IPS DF 19.7 (cell line): ENCODE measurements at places on chromosomes 1 and 21.

GRCh38 chr1:10431070-10431730, 967 bp downstream of the CENPS start:
- DNase-seq, result no peak

DNA sequence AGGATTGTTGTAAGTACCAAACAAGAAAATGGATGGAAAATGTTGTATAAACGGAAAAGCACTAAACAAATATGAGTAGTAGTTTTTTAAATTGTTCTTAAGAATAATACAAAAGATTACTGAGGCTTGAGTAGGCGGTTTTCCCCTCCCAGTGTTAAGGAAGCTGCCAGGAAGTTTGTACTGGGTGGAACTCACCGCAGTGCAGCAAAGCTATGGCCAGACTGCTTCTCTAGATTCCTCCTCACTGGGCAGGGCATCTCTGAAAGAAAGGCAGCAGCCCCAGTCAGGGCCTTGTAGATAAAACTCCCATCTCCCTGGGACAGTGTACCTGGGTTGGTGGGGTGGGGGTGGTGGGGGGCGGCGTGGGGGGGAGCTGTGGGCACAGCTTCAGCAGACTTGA, 58.7 kb downstream of the XCL2 start:
- DNase-seq, result no peak

GRCh38 chr1:154430903-154431302, 25.8 kb downstream of the IL6R start:
- DNase-seq, result no peak

DNA sequence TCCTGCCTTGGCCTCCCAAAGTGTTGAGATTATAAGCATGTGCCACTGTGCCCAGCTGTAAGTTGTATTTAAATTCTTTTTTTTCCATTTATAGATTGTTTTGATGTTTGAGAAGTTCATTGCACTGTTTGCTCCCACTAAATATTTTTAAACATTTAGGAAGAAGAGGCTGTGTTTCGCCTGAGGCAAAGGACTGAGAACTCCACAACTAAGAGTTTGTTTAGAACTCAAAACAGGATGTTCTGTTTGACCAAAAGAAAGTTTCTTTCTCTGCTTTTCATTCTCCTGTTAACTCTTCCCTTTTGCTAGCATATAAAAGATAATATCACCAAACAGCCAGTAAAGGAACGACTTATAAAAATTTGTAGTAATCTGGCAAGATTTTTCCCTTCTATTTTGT, 87.0 kb downstream of the RUNX1 start:
- DNase-seq, result no peak

DNA sequence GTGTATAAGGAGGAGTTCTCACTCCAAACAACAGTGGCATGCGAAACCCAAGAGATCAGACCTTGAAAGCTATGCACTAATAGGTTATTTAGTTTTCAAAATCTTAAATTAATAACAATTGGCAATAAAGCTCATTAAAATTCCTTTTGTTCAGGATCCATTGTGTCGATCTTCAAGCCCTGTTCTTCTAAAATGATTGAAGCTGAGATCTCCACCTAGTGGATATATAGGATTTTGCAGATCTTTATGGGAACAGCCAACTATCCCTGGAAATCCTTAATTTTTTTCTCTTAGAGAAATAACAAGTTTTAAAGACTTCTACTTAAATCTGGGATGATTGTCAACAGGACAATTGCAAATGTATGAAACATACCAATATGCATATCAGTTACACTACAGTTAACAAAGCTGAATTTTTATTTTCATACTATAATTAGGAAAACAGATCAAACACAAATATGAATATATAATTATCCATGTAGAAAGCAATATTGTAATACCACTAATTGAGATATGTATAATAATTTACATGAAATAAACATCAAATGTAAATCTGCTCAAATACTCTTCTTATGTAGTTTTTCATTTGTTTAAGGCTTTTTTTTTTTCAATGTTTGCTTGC, 43.3 kb downstream of the LRRC53 start:
- DNase-seq, result no peak

DNA sequence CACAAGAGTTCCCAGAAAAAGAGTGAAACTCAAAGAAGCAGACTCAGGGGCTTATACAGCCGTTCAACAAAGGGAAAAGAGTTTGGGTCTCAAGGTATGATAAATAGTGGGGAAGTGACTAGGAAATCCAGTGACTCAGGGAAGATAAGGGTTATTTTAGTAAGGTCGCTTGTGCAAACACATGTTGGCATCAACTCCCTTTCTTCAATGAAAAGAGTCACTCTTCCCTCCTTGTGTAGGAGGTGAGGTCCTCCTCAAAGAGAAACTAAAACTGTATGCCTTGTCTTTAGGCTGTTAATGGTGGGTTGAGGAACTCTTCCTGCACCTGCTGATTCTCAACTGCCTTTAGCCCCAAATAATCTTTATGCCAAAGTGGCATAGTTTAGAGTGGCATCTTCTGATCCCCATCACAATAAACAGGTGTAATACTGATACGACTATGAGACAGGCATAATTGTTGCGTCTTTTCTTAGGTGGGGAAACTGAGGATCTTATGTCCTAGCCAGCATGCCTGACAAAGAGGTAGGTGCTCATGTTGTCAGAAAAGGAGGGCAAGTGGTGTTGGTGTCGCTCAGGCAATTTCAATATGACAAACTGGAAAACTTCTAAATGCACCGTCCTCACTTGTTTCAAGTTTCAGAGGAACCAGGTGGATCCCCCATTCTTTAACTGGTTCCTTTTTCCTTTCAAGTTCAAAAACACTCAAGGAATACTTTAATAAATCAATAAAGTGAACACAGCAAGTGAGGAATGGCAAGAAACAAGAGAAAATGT, 294.1 kb upstream of the RUNX1 start:
- DNase-seq, result no peak

GRCh38 chr21:44519346-44520325, 20.4 kb downstream of the KRTAP10-1 start:
- no peak for DNase-seq

GRCh38 chr1:70994753-70995268, 52.8 kb downstream of the PTGER3 start:
- no peak for DNase-seq

DNA sequence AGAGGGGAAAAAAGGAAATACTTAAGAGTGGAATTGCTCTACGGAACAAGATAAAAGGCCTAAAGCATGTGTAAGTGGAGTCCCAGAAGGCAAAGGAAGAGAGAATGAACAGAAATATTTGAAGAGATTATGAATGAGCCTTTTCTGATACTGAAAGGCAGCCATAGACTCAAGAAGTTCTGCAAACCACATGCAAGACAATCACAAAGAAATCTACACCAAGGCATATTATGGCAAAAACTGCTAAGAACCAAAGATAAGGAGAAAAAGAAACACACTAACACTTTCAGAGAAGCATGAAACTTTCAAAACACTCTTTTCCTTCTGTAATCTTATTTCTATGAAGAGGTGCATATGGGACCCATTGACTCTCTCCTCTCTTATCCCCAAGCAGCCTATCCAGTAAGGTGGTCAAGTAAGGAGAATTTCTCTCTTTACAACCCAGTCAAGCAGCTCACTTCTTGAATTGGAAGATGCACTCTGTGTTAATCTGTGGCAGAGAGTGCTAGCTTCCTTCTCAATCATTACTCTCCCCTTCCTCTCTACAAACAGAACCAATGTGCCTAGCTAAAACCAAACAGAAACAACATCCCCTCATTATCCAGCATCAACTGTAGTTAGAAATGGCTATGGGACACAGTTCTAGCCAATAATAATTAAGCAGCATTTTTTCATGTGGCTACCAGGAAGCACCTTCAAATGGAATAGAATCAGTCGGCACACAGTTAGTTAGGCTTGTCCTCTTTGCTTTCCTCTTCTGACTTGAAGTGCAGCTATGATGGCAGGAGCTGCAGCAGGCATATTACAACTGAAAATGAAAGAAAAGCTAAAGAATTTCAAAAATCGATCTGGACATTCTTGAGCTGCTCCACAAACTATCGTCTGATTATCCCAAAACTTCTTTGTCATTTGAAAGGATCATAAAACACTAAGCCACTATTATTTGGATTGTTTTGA, 25.9 kb downstream of the KRTAP19-8 start:
- DNase-seq, result no peak

GRCh38 chr1:5933050-5933449, 59.2 kb downstream of the NPHP4 start:
- no peak for DNase-seq

DNA sequence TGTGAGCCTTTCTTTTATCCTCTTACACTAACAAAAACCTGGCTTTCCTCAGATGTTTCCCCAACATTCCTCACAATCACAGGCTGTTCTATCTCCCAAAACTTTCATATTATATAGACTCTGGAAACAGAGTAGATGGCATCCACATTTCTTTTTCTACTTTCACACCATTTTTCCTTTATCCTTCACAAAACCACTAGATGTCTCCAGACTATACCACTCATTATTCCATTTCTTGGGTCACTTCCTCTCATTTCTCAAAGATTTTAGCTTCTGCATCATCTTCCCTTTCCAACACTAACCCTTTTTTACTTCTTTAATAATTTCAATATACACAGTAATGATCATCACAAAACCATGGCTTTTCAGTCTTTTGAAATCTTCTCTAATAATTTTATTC, 286.0 kb upstream of the DEPDC1 start:
- DNase-seq, result no peak

GRCh38 chr1:66003690-66004089, 211.0 kb downstream of the PDE4B start:
- DNase-seq, result peak; percentile 12

GRCh38 chr1:228976316-228976715, 241.0 kb downstream of the RHOU start:
- DNase-seq, result no peak
